A375 (cell line): ENCODE measurements at places on chromosomes 1 and 21. TPM values are rescaled to one million over a fixed set of nuclear protein-coding genes. Genes with fewer than 3 reads are reported as not detected.

RAP1GAP gene
- total RNA-seq: 0.69 and 1.5 TPM in 2 replicates

CFAP107 gene
- total RNA-seq: not detected in 2 replicates

KRTAP11-1 gene
- total RNA-seq: not detected in 2 replicates

GRIK3 gene
- total RNA-seq: not detected in 2 replicates

MAP1LC3C gene
- 0.23 and 0.24 TPM in 2 replicates for total RNA-seq

PRR9 gene
- total RNA-seq: not detected in 2 replicates

NFIA gene
- total RNA-seq: 2.2 and 7.2 TPM in 2 replicates
